MG63 (cell line): ENCODE measurements at places on chromosomes 13 and 19. TPM values are rescaled to one million over a fixed set of nuclear protein-coding genes. Genes with fewer than 3 reads are reported as not detected.

GRCh38 chr13:78976696-78977095 lies 317.7 kb upstream of the OBI1 start:
- DNase-seq, result no peak

DNA sequence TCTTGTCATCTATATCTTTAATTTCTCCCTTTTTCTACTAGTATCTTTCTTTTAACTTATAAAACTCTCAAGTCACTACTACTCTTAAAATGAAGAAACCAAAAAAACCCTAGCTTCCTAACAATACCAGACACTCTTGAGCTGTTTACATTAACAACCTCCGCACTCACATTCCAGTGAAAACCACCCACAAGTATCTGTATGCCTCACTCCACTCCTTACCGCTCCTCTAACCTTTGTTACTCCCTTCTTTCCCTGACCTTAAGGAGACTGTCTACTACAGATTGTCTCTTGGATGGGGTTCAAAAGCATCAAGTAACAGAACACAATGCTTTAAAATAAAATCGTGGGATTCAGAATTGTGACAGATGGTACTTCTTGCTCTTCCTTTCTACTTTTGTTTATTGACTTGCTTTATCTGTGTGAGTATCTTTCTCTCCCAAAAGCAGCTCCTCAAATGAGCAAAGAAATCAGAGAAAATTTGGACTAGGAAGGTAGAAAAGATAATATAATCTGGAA lies 110.0 kb upstream of the FBXL3 start:
- DNase-seq, result no peak

GRCh38 chr19:29089315-29089870 lies 123.6 kb downstream of the UQCRFS1 start:
- no peak for DNase-seq

The CEACAM1 gene
- not detected in 2 replicates for total RNA-seq

The PSG6 gene
- total RNA-seq, result not detected in 2 replicates
